ENCODE measurements at places on chromosomes 3 and 15.

DNA sequence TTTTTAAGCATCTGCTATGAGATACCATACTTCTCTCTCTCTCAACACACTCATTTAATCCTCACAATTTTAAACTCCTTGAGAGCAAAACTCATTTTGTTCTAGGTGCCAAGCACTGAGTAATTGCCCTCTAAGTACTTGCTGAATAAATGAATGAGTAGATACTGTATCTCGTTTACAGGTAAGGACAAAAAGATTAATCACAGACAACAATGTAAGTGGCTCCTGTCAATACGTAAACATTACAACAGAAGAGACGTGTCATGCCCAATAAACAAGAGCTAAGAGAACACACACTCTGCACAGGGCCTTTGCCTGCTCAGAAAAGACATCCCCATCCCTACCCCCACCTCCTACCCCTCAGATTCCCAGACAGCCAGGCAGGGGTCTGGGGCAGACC, 59.8 kb downstream of the CHSY1 start:
- no peak for DNase-seq

DNA sequence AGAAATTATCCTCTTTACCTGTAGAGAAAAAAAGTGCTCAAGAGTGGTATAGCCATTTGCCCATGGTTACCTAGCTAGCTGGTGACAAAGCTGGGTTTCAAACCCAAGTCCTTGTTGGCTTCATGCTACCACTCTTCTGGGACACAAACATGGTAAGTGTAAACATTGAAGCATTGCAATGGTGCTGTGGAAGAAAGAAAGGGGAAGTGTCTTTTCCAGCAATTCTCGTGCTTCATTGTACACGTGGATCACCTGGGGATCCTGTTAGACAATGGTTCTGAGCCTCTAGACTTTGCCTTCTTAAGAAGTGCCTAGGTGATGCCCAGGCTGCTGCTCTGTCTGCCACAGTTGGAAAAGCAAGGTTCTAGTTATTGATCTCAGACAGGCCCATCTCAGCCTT, 134.8 kb upstream of the CTNNB1 start:
- DNase-seq, result no peak

- no peak for DNase-seq
Observed at GRCh38 chr3:138443521-138444503, 9.4 kb downstream of the ESYT3 start.

GRCh38 chr15:55016225-55016624, 180.5 kb downstream of the RSL24D1 start:
- DNase-seq, result no peak

DNA sequence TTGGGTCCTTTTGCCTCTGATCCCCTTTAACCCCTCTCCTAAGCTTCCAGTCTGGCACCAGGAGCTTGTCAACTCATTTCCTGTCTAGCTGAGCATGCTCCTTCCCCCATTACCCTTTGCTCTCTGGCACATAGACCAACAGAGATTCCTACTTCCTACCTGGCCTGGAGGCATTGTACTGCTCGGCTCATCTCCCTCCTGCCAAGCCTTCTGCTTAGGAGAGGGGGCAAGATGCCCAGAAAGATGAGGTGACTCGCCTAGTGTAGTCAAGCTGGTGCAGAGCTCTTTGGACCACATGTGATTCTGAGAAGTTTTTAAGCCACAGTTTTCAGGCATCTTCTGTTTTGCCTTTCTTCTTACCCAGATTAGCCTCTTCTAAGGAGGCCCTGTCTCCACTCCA, 95.4 kb downstream of the ZNF621 start:
- DNase-seq, result no peak

DNA sequence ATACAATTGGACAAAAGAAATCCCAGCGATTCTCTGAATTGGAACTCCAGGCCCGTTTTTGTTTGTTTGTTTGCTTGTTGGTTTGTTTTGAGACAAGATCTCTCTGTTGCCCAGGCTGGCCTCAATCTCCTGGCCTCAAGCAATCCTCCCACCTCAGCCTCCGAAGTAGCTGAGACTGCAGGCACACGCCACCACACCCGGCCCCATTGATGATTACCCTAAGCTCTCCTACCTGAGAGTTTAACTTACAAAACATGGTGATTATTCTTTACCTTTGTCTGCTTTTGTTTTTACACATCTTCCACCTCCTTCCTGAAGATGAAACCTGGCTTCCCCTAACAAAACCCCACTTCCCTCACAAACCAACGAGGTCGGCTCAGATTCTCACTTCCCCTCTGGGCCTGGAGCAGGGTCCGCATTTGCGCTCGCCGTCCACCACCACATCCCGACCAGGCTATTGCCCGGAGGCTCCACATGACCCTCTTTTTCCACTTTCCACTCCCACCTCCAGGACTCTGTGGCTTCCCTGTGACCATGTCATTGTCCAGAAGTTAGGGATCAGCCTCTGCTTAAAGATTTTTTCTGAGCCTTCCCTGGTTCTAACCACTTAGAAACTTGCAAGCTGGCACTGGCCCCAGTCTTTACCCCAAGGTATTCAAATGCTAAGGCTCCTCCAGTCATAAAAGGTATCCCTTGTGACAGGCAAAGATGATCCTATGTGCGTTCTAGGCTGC, 14.8 kb downstream of the KLHL6 start:
- no peak for DNase-seq

DNA sequence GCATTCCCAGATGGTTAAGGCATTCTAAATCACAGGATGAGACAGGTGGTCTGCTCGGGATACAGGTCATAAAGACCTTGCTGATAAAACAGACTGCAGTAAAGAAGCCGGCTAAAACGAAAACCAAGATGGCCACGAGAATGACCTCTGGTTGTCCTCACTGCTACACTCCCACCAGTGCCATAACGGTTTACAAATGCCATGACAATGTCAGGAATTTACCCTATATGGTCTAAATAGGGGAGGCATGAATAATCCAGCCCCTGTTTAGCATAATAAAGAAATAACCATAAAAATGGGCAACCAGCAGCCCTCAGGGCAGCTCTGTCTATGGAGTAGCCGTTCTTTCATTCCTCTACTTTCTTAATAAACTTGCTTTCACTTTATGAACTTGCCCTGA, 151.1 kb downstream of the ZNF385D start:
- no peak for DNase-seq

GRCh38 chr3:132517311-132517710, 79.8 kb upstream of the ACKR4 start:
- no peak for DNase-seq

DNA sequence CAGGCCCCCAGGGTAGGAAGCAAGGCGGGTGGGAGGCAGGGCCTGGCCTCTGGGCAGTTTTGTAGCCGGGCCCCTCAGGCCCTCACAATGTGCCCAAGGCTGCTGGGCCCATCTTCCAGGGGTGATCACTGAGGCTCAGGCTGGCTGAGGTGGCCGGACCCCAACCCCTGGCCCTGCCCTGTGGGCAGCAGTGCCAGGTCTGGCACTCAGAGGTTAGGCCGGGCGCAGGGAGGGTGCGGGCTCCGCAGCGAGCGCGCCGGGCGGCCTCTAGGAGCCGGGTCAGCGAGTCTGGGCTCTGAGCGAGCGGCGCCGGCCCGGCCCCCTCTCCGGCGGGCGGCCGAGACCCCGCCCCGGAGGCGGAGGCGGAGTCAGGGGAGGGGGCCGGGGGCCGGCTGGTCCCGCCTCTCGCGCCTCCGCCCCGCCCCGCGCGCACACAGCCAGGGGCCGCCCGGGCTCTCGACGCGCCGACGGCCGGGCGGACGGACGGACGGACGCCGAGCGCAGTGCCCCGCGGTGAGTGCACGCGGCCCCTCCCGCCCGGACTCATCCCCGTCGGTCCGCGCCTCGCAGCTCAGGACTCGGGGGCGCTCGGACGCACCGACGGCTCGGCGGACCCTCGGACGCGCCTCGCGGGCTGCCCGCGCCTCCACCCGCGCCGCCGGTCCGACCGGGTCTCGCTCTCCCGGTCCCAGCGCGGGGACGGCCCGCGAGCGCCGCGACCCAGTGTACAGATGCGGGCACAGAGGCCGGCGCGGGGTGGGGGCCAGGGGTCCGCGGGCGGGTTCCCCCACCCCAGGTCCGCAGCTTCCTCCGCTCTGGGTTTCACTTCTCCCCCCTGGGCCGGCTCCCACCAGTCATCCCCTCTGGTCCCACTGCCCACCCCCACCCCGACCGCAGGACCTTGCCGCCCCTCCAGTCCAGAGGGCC, at the start of gene FBLN2:
FBLN2 (plus strand) TSS at position 430 of the 927 bp plus-strand sequence. CDS start 21,231 bp downstream, outside the sequence.
- no peak for DNase-seq

GRCh38 chr3:46095307-46095706, 68.0 kb upstream of the XCR1 start:
- DNase-seq, result no peak

DNA sequence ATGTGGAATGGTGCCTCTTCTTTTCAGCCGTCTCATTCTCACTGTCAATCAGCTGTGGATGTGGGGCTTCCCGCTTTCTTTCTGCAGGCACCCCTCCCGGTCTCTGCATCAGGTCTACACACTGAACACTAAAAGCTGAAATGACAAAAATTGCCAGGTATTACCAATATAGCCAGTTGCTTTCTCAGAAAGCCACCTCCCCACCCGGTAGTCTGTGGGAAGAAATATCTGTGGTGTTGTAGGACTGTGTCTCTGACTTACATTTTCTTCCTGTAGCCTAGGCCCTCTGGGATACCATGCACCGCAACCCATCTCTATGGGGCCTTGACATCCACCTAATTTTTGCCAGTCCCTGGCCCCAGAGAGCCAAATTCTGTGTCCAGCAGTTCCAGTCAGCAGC, 19.2 kb upstream of the EPHB1 start:
- no peak for DNase-seq

GRCh38 chr3:61192222-61192621, 59.0 kb downstream of the FHIT start:
- no peak for DNase-seq

- DNase-seq, result no peak
Observed at GRCh38 chr3:72397586-72397985, 450.7 kb downstream of the SHQ1 start.

- DNase-seq, result no peak
Observed at GRCh38 chr15:79849789-79850188, 47.0 kb downstream of the MTHFS start.

- no peak for DNase-seq
Observed at GRCh38 chr3:167030082-167030725, 349.9 kb downstream of the ZBBX start.

DNA sequence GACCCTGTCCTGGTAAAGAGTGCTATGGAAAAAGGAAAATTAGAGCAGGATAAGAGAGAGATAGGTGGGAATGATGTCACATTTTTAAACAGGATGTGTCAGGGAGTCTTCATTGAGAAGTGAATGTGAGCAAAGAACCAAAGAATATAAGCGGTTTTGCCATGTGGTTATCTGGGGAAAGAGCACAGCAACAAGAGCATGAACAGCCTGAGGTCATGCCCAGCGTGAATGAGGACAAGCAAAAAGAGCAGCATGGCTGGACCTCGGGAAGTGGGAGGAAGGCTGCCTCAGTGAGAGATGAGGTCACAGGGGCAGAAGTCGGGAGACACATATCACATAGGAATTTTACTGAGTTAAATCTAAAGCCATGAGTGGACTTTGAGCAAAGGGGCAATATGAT, 82.8 kb upstream of the HES1 start:
- DNase-seq, result no peak

GRCh38 chr3:114418724-114419543, 125.1 kb downstream of the TIGIT start:
- DNase-seq, result no peak

- peak; percentile 61 for DNase-seq
Observed at GRCh38 chr3:190321789-190322603, at the start of gene CLDN1. TSS of gene CLDN1 (minus strand) at chr3:190322446. CDS start at chr3:190322206, 240 bp downstream.

GRCh38 chr3:46124216-46125177, 83.6 kb downstream of the CCR1 start:
- DNase-seq, result no peak

- DNase-seq, result no peak
Observed at GRCh38 chr3:120497818-120498217, 47.0 kb upstream of the FSTL1 start.

DNA sequence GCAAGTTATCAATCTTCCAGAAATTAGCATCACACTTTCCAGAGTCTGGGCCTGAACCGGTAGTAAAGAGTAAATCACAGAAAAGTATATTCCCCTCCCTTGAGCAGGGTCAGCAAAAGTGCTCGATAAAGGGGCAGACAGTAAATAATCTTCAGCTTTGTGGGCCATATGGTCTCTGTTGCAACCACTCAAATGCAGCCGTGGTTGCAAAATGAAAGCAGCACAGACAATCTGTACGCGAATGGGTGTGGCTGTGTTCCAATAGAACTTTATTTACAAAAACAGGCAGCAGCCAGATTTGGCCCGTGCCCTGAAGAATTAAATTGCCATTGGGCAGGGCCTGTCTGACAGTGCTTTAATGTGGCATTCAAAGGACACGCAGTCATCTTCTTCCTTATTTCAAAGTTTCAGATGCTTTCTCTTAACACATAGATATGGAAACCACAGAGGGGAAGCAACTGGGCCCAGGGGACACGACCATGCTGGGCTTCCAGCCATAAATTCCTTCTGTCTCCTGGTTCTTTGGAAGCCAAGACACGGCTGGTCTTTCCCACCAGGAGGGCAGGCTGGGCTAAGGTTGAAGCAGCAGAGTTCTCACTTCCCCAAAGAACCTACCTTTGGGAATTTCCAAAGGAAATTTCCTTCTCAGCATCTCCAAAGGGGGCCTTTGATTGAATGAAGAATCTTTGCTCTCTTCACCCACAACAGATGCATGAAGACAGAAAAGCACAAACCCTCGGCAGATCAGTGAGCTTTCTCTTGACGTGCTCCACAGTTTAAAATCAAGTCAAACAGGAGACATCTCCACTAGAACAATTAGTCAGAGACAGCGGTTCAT, 489.8 kb upstream of the PROK2 start:
- no peak for DNase-seq

DNA sequence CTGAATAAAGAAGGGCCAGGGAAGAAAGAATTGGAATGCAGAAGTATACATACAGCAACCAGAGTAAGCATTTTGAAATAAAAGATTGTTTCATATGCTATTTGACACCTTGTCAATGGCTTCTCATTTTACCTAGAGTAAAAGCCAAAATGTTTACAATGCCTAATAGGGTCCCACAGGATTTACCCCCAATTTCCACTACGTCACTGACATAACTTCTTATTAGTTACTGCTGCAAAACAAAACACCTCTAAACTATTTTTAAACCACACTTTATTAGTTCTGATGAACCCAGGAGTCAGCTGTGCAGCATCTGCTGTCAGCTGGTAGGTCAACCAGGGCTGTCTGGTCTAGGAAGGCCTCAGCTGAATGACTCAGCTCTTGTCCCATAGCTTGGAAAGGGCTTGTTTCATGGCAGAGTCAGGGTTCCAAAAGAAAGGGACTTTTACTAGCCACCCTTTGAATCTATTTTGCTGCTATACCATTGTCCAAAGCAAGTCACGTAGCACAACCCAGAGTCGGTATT, 945.1 kb downstream of the EPHA3 start:
- no peak for DNase-seq

- no peak for DNase-seq
Observed at GRCh38 chr3:127706785-127707351, 34.1 kb downstream of the ABTB1 start.

DNA sequence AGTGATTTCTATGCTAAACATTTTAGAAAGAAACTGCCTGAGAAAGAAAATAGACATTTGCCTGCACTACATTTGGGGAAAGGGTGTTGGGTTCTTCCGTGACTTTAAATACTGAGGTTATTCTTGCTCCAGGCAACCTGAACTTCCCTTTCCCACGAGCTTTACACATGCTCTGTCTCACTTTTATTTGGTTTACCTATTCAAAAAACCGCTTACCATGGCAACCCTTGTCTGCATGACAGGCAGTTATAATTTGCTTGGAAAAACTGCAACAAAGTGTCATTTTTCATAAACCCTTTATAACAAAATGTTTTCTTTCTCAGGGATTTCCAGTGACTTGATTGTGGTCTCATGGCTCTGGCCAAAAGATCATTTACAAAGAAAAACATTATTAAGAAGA, 416.3 kb upstream of the MEIS2 start:
- DNase-seq, result no peak

Data from activated CD4-positive, alpha-beta T cell treated with anti-CD3 and anti-CD28 coated beads for 1 hour (primary cell).